Temporal lobe (tissue), 4 donors: ENCODE measurements at places on chromosomes 12 and 14. TPM values are rescaled to one million over a fixed set of nuclear protein-coding genes. Genes with fewer than 3 reads are reported as not detected.

Gene P2RX2
- total RNA-seq, result not detected

Gene CMA1
- total RNA-seq, result not detected

Gene A2ML1
- 0.98 TPM for total RNA-seq

Gene FAR2
- 24.3 TPM for total RNA-seq

Gene PDE6H
- total RNA-seq, result 0.49 TPM

Gene ESRRB
- total RNA-seq, result not detected
